ENCODE measurements at places on chromosomes 4 and X. TPM values are rescaled to one million over a fixed set of nuclear protein-coding genes. Genes with fewer than 3 reads are reported as not detected.
A peak's percentile ranks its signal among the peaks of the same experiment; 100 is the strongest.

- no peak overlapping the region for H3K27ac ChIP-seq
- no peak overlapping the region for H3K4me3 ChIP-seq
- no peak for DNase-seq
- no peaks in the 10 kb centered on the region for H3K4me1 ChIP-seq
- H3K36me3 ChIP-seq = no peaks in the 10 kb centered on the region
These were observed 225.3 kb upstream of the LNX1 start for GRCh38 chr4:53816561-53816960.

DNA sequence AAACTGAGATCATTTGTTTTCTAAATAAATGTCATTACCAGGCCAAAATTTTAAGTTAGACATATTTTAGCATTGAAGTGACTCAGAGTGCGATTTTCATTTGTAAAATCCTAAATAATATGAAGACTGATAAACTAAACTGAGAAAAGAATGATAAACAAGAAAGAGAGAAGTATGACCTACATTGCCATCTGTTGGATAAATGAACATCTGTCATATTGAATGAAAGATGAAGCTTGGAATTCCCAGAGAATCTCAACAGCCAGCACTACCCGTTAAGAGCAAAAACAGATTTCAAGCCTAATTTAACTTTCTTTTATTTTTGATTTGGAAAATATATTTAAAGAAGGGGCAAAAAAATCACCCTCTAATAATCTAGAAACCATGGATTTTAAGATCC, 591.0 kb upstream of the ATOH1 start:
- no peaks in the 10 kb centered on the region for H3K4me1 ChIP-seq
- DNase-seq = no peak
- H3K27me3 ChIP-seq = no peaks in the 10 kb centered on the region
- no peaks in the 10 kb centered on the region for H3K36me3 ChIP-seq

Gene MAP7D3
- 13.5 TPM for total RNA-seq

Gene FGFR3
- 0.27 TPM for total RNA-seq

DNA sequence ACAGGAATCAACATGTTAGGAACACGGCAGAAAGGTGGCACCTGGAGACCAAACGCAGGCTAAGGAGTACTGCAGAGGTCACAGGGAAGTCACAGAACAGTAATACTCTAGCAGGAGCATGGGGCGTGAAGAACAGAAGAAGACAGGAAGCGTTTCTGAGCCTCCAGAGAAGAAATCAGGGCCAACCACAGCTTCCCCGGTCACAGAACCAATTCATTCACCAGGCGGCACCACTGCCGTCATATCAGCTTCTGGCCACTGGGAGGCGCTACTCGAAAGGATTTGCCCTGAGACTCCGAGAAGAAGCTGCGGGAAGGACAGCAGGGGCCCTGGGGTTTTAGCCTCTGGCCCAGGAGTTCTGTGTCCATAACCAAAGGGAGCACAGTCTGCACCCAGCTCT, 78.0 kb upstream of the DRD5 start:
- peak overlapping the region; percentile 56 for H3K27ac ChIP-seq
- peak; percentile 79 for DNase-seq
- H3K27me3 ChIP-seq = no peaks in the 10 kb centered on the region
- peaks cover 29% of the 10 kb centered on the region for H3K4me1 ChIP-seq
- H3K4me3 ChIP-seq = no peak overlapping the region

DNA sequence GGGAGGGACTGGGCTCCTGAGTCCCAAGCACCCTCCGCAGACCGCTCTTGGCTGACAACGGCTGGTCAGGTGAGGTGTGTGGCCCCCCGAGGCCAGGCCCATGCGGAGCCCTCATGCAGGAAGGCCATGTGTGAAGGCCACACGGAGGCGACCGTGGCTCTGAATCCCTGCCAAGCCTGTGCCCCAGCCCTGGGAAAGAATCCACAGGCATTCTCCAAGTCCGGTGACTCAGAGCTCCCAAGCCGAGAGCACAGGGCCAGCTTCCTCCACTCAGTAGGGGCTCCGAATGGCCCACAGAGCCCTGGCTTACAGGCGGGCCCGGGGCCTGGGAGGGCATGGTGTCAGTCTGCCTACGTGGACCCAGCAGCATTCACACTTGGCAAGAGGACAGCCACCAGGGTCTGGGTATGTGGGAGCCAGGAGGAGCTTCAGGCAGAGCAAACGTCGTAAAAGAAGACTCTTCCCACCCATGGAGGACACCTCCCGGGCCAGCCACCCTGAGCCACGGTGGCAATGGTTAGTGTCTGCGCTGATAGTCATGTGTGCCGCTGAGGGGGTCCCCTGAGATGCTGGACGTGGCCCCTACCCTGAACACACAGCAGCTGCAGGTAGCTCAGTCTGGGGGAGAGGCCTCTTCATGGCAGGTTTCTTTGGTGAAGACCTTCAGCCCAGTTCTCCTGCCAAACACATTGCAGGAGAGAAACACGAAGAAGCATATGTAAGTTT, 105.7 kb downstream of the PSAPL1 start:
- no peaks in the 10 kb centered on the region for H3K27me3 ChIP-seq
- no peak overlapping the region for H3K27ac ChIP-seq
- H3K4me1 ChIP-seq = no peaks in the 10 kb centered on the region
- DNase-seq = no peak

DNA sequence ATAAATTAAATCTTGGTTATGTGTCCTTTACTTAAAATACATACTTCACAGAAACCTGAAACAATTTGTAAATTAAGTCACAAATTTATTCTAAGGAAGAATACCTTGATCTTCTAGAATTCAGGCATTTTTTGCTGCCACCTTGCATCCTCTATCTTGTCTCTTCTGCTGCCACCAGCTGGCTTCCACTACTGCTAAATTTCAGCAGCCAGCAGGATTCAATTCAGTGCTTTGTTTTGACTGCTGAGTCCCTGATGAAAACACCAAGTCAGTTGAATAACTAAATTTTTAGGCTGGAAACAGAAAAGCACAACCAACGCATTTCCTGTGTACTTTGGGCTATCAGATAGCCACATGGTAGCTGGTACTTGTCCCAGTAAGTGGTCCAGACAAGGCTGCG, 2.4 kb upstream of the MBTPS2 start:
- DNase-seq = no peak
- no peak overlapping the region for H3K27ac ChIP-seq
- peaks cover 18% of the 10 kb centered on the region for H3K4me1 ChIP-seq
- H3K36me3 ChIP-seq = peaks cover 3% of the 10 kb centered on the region

DNA sequence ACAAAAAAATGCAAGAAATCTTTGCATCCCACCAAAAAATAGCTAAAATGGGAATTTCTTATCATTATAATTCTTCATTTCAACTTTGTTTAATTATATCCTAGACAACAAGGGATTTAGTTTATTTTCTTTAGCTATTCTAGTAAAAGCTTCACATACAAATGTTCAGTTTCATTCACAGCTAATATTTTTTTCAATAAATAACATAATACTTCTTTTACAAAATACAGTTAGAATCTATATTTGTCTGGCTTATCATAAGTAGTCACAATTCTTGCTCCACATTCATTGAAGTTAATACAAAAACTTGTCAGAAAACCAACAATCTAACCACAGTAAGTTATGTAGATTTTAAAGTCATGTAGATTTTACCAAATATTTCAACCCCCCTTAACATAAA, 414.4 kb downstream of the FAT4 start:
- H3K27ac ChIP-seq = no peak overlapping the region
- H3K27me3 ChIP-seq = no peaks in the 10 kb centered on the region
- no peak for DNase-seq
- no peaks in the 10 kb centered on the region for H3K36me3 ChIP-seq
- no peaks in the 10 kb centered on the region for H3K4me1 ChIP-seq
- no peak overlapping the region for H3K4me3 ChIP-seq

DNA sequence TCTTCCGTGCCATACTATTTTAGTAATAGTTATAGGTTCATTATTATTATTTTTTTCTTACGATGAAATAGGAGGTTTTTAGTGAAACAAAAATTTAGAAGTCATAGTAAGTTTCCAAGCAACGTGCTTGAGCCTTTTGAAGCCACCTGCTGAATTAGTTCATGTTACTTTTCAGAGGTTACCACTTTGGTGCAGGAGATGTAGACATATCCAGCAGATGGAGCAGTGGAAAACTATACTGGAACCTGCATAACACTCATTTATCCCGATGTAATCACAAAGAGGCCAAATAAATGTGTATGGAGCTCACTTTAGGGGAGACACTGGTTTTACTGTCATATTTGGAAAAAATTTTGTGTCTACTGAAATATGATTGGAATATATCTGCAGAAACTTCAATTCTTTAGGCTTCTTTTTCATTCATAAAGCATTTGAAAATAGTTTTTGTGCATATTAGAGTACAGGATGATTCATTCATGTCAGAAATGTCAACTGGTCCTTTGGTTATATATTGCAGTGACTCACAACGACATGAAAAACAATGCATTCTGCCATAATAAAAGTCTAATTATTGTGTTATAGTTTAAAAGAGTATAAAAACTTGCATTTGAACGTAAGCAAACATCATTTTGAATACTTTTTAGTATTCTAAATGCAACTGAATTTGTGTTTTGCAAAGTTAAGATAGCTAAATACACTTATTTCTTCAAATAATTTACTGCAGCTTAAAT, 2182.9 kb upstream of the TENM3 start:
- H3K27me3 ChIP-seq = peaks cover 39% of the 10 kb centered on the region
- DNase-seq = no peak
- H3K27ac ChIP-seq = no peak overlapping the region

DNA sequence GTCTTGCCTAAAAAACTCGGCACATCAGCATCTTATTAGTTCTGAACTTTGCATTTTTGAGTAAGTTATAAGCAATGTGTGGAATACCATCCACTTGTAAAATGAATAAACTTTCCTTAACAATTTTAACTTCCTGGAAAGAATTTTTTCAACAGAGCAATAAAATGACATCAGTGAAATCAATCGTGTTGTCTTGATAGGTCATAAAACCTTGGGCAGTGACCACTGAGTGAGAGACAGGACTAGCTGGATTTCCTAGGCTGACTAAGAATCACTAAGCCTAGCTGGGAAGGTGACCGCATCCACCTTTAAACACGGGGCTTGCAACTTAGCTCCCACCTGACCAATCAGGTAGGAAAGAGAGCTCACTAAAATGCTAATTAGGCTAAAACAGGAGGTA, 403.0 kb upstream of the CNKSR2 start:
- DNase-seq = no peak
- no peak overlapping the region for H3K4me3 ChIP-seq
- no peaks in the 10 kb centered on the region for H3K4me1 ChIP-seq
- H3K27ac ChIP-seq = no peak overlapping the region
- no peaks in the 10 kb centered on the region for H3K36me3 ChIP-seq
- no peaks in the 10 kb centered on the region for H3K27me3 ChIP-seq

GRCh38 chrX:131894995-131895394, 128.1 kb upstream of the STK26 start:
- H3K27me3 ChIP-seq = no peaks in the 10 kb centered on the region
- no peak overlapping the region for H3K4me3 ChIP-seq
- H3K36me3 ChIP-seq = no peaks in the 10 kb centered on the region
- DNase-seq = no peak

DNA sequence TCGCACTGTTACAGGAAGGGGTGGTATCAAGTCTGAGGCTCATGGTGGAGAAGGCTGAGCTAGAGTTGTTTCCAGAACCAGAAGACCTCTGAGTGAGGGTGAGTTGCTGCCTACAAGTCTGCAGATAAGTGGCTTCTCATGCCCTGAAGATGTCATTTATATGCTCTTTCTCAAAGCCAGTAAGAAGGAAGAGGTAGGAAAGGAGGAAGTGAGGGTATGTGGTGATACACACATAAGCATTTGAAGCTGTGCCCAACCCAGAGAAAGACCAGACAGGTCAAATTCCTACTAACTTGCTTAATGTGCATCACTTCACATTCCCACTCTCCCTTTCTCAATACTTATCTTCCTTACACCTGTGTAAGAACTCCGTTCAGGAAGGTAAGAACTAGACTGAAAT, at the start of gene PPBP:
TSS of gene PPBP (minus strand) at position 130 of the 400 bp plus-strand sequence. CDS start at position 43, 87 bp downstream.
- H3K27ac ChIP-seq = no peak within 1 kb of the TSS
- DNase-seq = no peak
- no peaks in the 10 kb centered on the region for H3K36me3 ChIP-seq
- no peaks in the 10 kb centered on the region for H3K4me1 ChIP-seq

Gene MAGEA8
- total RNA-seq = not detected

- H3K4me3 ChIP-seq = no peak overlapping the region
- no peak for DNase-seq
- no peaks in the 10 kb centered on the region for H3K36me3 ChIP-seq
- H3K27me3 ChIP-seq = peaks cover 2% of the 10 kb centered on the region
- no peaks in the 10 kb centered on the region for H3K4me1 ChIP-seq
These were observed 81.0 kb upstream of the ARMCX2 start for GRCh38 chrX:101740642-101741041.

DNA sequence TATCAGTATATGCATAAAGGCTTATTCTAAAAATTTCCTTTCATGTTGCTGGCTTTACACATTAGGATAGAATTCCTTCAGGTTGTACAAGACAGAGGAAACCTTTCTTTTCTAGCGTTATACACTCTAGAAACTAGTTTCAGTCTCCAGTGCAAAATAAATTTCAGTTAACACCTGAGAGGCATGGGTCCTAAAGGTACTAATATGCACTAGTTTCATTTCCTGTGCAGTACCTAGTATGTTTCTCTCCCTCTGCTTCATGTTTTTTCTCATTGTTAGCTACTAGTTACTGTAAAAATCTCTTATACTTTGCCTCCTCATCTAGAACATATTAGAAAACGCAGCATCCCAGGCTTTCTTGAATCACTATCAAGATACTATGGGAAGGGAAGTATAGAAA, 54.0 kb downstream of the SNX25 start:
- DNase-seq = no peak
- H3K27ac ChIP-seq = no peak overlapping the region
- no peaks in the 10 kb centered on the region for H3K27me3 ChIP-seq
- peaks cover 12% of the 10 kb centered on the region for H3K36me3 ChIP-seq

GRCh38 chr4:83772685-83773084, 236.8 kb downstream of the GPAT3 start:
- no peak overlapping the region for H3K27ac ChIP-seq

DNA sequence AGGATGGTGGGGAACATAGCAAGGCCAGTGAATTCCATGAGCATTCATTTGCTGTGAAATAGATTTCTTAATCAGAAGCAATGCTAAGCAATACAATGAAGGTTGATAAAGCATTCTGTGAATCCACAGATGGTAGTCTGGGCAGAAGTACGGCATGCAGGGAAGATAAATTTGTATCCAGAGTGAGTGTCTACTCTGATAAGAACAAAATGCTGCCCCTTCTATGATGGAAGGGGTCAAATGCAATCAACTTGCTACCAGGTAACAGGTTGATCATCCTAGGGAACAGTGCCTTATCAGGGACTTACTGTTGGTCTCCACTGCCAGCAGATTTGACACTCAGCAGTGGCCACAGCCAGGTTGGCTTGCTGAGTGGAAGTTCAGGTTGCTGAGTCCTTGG, 189.4 kb downstream of the MAB21L2 start:
- peaks cover 2% of the 10 kb centered on the region for H3K4me1 ChIP-seq
- H3K27me3 ChIP-seq = no peaks in the 10 kb centered on the region
- H3K36me3 ChIP-seq = peaks cover 11% of the 10 kb centered on the region
- no peak for DNase-seq
- no peak overlapping the region for H3K4me3 ChIP-seq

Data from activated CD4-positive, alpha-beta T cell treated with anti-CD3 and anti-CD28 coated beads, Interleukin-2, amount 10 ng/mL, durations not matched to agents 7 days and 5 days (primary cell).